ENCODE measurements at places on chromosomes 4 and X.

GRCh38 chrX:104742355-104742754 is 176.4 kb downstream of the IL1RAPL2 start:
- DNase-seq: no peak

DNA sequence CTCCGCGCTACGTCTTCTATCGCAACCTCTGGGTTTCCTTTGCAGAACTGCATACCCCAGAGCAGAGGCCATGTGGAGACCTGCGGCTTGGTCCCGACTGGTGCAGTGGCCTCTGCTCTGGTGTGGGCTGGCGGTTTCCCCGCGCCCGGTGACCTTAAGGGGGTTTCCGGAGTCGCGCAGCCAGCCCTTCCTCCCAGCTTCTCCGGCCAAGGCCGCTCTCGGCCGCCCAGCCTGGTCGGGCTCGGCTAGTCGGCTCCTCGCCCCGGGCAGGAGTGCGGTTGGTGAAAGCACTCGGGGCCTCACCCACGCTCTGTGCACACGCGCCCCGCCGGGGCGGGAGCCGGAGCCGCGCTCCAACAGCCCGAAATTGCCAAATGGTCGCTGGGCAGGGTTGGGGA is 84.9 kb downstream of the BCOR start:
- DNase-seq: no peak

DNA sequence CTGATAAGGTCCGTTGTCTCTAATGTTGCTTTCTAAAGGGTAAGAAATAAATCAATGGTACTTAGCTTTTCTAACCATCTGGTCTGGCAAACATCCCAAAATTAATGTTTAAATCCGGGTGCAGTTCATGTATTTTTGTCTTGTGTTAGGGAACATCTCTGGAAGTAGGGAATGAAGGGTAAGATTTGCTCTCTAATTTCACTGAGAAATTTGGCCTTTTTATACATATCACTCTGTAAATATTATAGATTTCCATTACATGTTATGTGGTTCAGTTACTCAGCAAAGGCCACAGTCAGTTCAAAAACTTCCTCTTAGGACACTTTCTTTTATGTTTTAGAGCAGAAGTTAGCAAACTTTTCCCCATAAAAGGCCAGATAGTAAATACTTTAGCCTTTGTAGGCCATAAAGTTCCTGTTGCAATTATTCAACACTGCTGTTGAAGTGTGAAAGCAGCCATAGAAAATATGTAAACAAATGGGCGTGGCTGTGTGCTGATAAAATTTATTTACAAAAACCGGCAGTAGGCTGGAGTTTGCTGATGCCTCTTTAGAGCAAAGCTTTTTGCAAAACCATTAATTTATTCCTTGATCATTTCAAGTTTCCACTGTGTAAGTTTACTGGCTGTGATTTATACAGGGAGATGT is 218.1 kb downstream of the ANTXR2 start:
- DNase-seq: no peak

DNA sequence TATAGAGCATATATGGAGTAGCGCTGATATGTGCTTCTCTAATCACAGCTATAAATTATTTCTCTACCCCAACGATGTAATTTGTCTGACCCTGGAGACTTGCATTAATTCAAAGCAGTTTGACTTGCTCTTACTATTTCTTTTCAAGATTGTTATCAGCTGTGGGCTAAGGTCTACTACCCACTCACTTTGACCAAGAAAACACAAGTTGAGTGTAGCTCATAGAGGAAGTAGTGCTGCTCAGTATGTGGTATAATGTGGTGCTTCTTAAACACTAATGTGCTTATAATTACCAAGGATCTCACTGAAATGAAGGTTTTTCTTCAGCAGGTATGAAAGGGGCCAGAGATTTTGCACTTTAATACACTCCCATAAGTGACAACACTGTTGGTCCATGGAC is 70.1 kb downstream of the INPP4B start:
- DNase-seq: no peak

GRCh38 chr4:56244681-56245080 is 142.6 kb downstream of the AASDH start:
- no peak for DNase-seq

GRCh38 chr4:5050520-5051277 is 581 bp upstream of the STK32B start:
- DNase-seq: no peak

DNA sequence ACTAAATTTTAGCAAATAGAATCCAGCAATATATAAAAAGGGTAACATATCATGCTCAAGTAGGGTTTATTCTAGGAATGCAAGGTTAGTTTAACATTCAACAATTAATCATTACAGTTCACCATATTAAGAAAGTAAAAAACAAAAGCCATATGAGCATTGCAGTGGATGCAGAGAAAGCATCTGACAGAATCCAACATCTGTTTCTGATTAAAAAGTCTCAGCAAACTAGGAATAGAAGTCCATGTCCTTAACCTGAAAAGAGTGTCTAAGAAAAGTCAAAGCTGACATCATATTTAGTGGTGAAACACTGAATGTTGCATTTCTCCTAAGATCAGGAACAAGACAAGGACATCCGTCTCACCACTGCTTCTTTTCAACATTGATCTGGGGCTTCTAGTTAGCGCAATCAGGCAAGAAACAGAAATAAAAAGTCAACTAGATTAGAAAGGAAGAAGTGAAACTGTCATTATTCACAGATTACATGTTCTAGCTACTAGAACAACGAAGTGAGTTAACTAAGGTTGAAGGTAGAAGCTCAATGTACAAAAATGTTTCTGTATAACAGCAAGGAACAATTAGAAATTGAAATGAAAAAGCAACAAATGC is 49.3 kb downstream of the MRPL1 start:
- no peak for DNase-seq

GRCh38 chr4:73662709-73663546 is 42.7 kb upstream of the RASSF6 start:
- peak; percentile 40 for DNase-seq

GRCh38 chr4:76747563-76747962 is 150.4 kb downstream of the SOWAHB start:
- no peak for DNase-seq

- DNase-seq: no peak
These were observed 436.5 kb upstream of the GALNTL6 start for GRCh38 chr4:171376724-171377123.

DNA sequence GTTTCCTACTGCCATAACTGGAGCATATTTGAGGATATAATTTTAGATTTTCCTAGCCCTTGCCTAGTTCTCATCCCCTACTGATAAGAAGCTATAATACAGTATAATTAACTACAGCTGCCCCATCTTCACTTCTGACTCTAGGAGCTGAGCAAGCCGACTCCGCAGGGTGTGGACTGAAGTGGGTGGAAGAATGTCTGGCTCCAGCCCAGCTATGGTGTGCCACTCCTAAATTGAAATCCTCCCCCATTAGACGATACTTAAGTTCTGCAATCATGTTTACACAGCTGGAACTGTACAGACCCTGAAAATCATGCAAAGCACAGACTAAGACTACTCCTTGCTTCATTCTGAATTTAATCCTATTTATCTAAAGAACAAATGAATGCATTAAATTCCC is 93.1 kb downstream of the PCDH19 start:
- no peak for DNase-seq

DNA sequence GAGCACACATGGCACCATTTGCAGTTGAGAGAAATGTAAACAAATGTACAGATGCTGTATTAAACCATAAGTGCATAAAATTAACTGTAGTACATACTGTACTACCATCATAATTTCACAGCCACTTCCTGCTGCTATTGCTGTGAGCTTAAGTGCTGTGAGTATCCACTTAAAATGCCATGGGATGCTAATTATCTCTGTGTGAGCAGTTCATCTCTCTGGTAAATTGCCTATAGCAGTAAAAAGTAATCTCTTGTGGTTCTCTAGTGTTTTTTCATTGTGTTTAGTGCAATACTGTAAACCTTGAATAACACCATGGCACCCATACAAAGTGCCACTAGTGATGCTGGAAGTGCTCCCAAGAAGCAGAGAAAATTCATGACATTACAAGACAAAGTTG is 9.9 kb upstream of the SCOC start:
- DNase-seq: peak; percentile 57

- DNase-seq: no peak
These were observed 302.3 kb downstream of the DCHS2 start for GRCh38 chr4:154189346-154189745.

DNA sequence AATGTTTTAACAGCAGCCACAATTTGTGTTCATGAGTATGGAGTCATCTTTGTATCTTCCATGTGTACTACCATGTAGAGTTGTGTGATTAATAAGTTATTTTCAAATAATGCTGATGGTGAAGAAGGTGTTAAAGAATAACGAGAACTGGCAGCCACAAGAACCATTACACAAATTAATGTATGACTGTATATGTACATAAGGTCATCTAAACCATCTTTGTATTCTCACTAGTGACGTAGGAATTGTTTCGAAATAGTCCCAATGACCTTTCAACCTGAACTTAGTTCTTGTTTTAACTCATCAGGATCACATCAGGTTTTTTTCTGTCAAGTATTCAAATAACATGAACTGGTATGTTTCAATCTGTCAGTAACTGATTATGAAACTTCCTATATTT is 48.3 kb upstream of the NOCT start:
- DNase-seq: no peak

DNA sequence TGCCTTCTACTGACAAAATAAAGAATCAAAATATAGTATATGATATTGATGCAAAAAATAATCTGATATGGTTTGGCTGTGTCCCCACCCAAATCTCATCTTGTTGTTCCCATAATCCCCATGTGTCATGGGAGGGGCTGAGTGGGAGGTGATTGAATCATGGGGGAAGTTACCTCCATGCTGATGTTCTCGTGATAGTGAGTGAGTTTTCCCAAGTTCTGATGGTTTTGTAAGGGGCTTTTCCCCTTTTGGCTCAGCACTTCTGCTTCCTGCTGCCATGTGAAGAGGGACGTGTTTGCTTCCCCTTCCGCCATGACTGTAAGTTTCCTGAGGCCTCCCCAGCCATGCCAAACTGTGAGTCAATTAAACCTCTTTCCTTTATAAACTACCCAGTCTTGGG is 70.2 kb downstream of the TMEM165 start:
- DNase-seq: no peak

DNA sequence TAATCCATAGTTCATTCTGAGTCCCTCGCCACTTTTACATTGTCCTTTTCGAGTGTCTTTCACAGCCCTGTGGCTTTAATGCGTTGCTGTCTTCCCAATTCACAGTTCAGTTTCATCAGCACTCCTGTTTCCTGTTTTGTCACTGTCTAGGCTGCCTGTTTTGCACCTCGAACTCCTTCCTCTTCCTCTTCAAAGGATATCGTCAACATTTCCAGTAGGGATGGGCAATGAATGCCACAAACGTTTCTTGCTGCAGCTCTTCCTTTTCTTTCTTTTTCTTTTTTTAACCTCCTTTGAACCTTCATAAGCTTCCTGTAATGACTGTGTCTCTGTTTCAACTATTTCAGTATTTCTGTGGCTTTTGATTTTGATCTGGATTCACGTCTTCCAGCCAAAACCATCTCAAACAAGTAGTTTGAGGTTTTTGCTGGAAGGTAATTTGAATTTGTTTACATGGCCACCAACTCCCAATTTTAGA is 105.4 kb downstream of the ANXA3 start:
- no peak for DNase-seq

GRCh38 chrX:129679901-129680300 is 25.1 kb upstream of the APLN start:
- DNase-seq: peak; percentile 7

GRCh38 chr4:20683766-20684165 is 16.5 kb upstream of the PACRGL start:
- DNase-seq: no peak

- no peak for DNase-seq
These were observed 130.6 kb downstream of the UGT8 start for GRCh38 chr4:114729068-114729738.

DNA sequence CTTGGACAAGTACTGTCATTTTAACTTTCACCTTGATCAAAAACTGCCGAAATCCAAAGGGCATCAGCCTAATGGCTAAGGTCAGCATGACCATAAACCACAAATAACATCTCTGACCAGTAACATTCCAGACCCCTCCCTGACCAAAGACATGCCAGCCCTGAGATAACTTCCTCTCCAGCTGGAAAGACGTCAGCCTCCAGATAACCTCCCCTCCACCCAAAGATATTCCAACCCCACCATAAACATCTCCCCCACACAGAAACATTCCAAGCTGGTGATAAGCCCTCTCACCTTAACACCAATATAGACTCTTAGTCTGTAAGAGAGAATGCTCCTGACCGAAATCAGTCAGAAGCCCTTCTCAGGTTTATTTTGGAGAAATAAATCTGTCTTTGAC is 7.4 kb downstream of the PPP1R2C start:
- no peak for DNase-seq

DNA sequence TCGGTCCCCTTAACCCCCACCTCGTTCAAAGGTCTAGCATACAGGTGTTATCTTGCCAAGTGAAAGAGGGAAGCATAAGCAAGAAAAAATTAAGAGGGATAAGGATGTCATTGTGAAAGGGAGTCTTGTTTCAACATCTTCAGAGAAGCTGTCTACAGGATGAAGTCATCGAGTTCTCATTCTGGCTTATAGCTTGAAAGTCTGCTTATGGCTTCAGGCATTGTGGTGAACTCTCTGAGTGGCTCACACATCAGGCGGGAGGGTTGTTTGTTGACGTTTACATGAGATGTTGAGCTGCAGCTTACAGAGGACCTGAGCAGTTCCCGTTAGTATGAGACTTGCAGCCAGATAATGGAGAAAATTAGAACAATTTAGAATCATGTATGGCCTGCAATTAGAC is 16.6 kb downstream of the MAGEA9B start:
- no peak for DNase-seq

DNA sequence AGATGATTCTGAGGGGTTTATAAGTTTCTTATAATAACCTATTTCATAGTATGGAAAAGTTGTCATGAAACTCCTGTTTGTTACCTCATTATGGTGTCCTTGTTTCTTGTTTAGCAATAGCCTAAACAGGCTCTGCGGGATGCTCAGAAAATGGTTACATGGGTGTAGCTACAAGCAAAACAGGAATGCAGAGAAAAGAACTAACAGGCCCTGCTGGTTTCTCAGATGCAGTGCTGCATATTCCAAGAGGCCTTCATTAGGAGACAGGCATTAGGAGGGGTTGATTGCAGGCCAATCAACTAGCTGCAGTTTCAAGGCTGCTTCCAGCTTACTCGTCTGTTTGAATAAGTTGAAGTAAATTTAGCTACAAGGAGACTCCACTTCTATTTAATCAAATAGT is 37.6 kb upstream of the HPGD start:
- DNase-seq: no peak

DNA sequence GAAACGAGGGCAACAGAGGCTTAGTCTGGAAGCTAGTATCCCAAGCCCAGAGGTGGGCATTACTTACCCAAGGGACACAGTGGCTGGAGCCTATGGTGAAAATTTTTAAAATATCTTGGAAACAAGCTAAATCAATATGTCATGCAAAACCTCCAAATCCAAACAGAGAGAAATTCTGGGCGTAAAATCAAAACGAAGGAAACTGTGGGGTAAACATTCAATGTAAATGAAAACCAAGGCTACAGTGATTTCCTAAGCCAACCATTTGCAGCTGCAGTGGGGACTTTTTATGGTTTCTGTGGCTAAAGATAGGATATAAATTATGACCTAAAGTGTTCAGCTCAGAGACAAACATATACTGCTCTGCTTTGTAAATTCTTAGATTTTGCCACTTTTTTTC is 507.7 kb upstream of the DIAPH2 start:
- no peak for DNase-seq
